ENCODE measurements at places on chromosomes 11 and 22.

DNA sequence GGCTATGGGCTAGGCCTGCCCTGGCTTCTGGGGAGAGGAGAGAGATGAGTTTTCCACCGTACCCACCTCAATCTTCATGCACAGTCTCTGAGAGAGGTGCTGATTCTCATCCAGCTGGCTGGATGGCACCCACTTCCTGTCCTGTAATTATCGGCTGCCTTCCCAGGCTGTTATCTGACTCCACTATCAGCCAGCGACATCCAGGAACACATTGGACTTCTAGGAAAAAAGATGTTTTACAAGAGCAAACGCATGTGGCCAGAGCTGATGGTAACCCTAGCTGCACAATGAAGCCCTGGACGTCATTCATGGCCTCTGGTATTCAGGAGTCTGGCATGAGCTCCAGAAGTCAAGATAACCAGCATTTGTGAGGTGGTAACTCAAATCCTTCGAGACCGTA is 137.4 kb downstream of the EHF start:
- no peak for DNase-seq

DNA sequence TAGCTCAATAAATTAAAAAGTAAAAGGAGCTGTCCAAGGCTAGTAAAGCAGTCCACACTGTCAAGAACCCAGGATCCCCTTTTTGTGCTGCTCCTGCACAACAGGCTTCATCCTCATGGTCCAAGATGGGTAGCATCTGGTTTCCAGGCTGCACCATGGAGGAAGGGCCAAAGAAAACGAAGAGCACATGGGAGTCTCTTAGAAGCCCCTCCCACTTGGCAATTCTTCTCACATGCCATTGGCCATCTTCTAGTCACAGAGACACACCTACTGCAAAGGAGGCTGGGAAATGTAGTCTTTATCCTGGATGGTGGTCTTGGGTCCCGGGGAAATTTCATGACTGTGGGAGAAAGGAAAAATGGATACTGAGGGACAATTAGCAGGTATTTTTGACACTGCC is 37.8 kb downstream of the PRR5L start:
- DNase-seq, result no peak

DNA sequence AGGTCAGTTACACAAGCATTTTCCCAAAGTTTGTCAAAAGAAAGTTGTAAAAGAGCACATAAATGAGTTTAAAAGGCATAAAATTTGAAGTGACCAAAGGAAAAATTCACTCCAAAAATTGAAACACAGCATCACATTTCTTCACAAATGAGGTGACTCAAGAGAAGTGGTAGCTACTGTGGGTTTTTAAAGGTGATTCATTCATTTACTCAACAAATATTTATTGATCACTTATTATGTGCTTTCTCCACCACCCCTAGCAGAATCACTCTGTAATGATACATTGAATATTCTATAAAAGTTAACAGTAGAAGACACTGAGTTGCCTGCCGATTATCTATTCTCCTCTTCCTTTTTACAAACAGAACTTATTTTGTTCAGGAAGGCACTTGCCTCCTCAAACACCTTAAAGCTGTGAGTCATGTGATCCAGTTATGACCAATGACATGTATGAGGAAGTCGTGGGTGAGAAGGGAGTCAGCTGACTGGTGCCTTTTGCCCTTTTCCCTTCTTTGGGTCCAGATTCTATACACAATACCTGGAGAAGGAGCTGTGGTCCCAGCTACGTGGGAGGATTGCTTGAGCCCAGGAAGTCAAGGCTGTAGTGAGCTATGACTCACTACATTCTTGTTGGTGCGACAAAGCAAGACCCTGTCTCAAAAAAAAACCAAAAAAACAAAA is 67.7 kb upstream of the CLNS1A start:
- DNase-seq, result no peak

GRCh38 chr11:31797190-31798056 is 13.7 kb downstream of the PAX6 start:
- no peak for DNase-seq

- DNase-seq, result no peak
These were observed 242.3 kb upstream of the B3GAT1 start for GRCh38 chr11:134654161-134654915.

Measured in esophagus squamous epithelium (tissue), 5 donors.